CD4-positive, alpha-beta T cell (primary cell): ENCODE measurements at places on chromosomes 6 and 20. TPM values are rescaled to one million over a fixed set of nuclear protein-coding genes. Genes with fewer than 3 reads are reported as not detected.
A peak's percentile ranks its signal among the peaks of the same experiment; 100 is the strongest.

DNA sequence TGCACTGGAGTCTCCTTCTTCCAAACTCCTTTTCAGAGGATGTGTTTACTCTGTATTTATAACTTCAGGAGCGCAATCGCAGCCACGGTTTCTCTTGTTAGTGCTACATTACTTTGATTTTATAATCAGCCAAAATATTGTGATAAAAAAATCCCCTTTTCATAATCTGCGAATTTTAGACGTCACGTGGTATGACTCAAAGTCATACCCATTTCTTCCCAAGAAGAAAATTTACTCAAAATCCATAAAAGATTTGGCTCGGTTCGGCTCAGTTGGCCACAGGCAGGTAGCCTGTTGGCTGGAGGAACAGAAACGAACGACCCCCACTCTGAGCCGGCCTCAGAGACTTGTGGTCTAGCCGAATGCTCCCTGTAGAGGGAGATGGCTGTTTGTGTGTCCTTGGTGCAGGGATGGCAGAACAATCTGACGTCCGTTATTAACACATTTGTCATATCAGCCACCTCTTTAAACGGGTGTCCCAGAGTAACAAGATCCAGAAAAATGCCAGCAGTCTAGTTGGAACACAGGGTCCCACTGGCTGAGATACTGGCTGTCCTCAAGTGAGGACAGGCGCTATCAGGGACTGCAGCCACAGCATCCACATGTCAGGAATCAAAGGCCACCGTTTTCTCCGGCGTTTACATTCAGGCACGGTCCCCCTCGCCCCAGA is 247.6 kb downstream of the DLL1 start:
- DNase-seq = no peak
- H3K27me3 ChIP-seq = peaks cover 2% of the 10 kb centered on the region
- H3K36me3 ChIP-seq = no peaks in the 10 kb centered on the region

- no peaks in the 10 kb centered on the region for H3K27me3 ChIP-seq
- no peaks in the 10 kb centered on the region for H3K4me1 ChIP-seq
These were observed 288.2 kb upstream of the MAN1A1 start for GRCh38 chr6:119637768-119638167.

DNA sequence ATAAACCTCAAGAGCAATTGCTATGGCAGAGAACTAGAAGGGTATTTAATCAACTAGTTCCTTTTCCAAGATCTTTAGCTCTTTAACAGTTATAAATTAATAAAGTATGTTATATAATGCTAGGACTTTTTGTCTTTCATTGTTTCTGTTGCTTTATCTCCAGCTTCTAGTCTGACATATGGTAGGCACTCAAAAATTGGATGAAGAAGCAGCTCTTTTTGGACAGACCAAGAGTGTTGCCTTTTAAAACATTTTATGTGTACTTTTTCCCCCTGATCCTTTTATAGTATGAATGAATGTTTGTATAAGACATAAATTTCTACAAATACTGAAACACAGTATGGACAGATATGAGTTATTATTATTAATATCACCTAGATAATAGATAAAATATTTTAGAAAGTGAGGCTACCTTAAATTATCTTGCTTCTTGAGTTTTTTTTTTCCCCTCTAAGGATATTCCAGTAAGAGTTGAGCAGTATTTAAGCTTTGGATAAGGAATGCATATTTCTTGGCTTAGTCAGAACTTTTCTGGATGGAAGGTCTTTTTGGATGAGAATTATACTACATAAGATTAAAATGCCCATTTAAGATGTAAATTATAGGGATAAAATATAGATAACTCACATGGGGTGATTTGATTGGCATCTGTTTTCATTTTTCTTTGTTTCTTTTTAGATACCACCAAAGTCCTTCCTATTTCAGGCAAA is 16.6 kb downstream of the LAMA2 start:
- H3K4me3 ChIP-seq = no peak overlapping the region
- DNase-seq = no peak

GRCh38 chr6:128882560-128882959 is 378 bp upstream of the LAMA2 start:
- H3K4me1 ChIP-seq = peaks cover 8% of the 10 kb centered on the region
- DNase-seq = no peak
- H3K27ac ChIP-seq = no peak overlapping the region
- peaks cover 14% of the 10 kb centered on the region for H3K27me3 ChIP-seq

- H3K27ac ChIP-seq = no peak overlapping the region
- no peaks in the 10 kb centered on the region for H3K36me3 ChIP-seq
- DNase-seq = no peak
- H3K4me1 ChIP-seq = no peaks in the 10 kb centered on the region
These were observed 212.4 kb downstream of the SYNDIG1 start for GRCh38 chr20:24681634-24682495.

- no peaks in the 10 kb centered on the region for H3K27me3 ChIP-seq
- no peak overlapping the region for H3K4me3 ChIP-seq
- DNase-seq = no peak
These were observed 1357.3 kb upstream of the EYS start for GRCh38 chr6:67064323-67064722.

GRCh38 chr6:149834513-149835481 is 29.4 kb downstream of the LRP11 start:
- no peak overlapping the region for H3K4me3 ChIP-seq
- H3K27ac ChIP-seq = no peak overlapping the region
- no peaks in the 10 kb centered on the region for H3K36me3 ChIP-seq
- no peaks in the 10 kb centered on the region for H3K27me3 ChIP-seq

- H3K4me1 ChIP-seq = peaks cover 7% of the 10 kb centered on the region
- H3K27me3 ChIP-seq = no peaks in the 10 kb centered on the region
- peaks cover 8% of the 10 kb centered on the region for H3K36me3 ChIP-seq
- no peak overlapping the region for H3K4me3 ChIP-seq
- H3K27ac ChIP-seq = no peak overlapping the region
These were observed 12.6 kb downstream of the HLA-DPB1 start for GRCh38 chr6:33088258-33088930.

GRCh38 chr20:32582659-32583580 is 2.2 kb downstream of the NOL4L start:
- H3K4me3 ChIP-seq = peak overlapping the region; percentile 42
- H3K27me3 ChIP-seq = no peaks in the 10 kb centered on the region
- no peak for DNase-seq

GRCh38 chr20:41304424-41305079 is 13.0 kb downstream of the ZHX3 start:
- H3K4me1 ChIP-seq = no peaks in the 10 kb centered on the region
- no peak overlapping the region for H3K4me3 ChIP-seq
- DNase-seq = no peak
- no peaks in the 10 kb centered on the region for H3K36me3 ChIP-seq

GRCh38 chr6:134714113-134714512 is 235.8 kb downstream of the ALDH8A1 start:
- no peak overlapping the region for H3K4me3 ChIP-seq
- H3K36me3 ChIP-seq = no peaks in the 10 kb centered on the region
- no peaks in the 10 kb centered on the region for H3K27me3 ChIP-seq
- DNase-seq = no peak

DNA sequence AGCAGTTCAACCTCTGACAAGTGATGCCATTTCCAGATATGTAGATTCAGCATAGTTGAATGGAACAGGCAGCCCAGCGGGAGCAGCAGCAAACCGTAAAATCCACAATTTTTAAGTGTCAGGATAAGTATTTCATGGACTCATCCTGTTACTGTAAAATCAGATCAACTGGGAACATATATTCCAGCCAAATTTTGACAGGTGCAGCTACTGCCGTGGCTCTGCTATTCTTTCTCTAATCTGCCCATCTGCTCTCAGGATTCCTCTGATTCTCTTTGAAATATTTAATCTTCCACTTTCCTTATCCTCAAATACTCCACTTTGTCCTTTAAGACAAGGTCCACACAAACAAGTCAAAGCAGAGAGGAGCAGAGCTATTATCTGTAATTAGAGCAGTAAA is 245.4 kb upstream of the ASCC3 start:
- H3K27me3 ChIP-seq = no peaks in the 10 kb centered on the region
- no peak overlapping the region for H3K4me3 ChIP-seq
- no peak overlapping the region for H3K27ac ChIP-seq
- DNase-seq = no peak

DNA sequence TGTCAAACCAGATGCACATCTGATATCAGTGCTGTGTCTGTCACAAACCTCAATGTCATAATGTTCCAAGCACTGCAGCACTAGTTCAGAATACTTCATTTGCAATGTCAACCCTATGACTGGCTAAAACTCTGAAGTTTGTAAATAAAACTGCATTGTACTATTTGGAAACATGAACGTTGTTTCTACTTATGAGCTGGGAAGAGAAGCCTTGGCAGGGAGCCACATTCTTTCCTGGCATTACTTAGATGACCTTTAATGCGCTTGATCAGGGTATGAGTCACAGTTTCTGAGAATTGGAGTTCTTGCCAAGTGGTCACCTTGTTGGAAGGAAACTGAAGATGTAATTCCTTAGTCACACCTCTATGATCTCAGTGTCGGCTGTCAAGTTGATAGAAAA is 664.8 kb upstream of the MMS22L start:
- H3K27ac ChIP-seq = no peak overlapping the region
- H3K36me3 ChIP-seq = no peaks in the 10 kb centered on the region
- H3K4me1 ChIP-seq = no peaks in the 10 kb centered on the region
- no peak for DNase-seq
- H3K4me3 ChIP-seq = no peak overlapping the region
- no peaks in the 10 kb centered on the region for H3K27me3 ChIP-seq

DNA sequence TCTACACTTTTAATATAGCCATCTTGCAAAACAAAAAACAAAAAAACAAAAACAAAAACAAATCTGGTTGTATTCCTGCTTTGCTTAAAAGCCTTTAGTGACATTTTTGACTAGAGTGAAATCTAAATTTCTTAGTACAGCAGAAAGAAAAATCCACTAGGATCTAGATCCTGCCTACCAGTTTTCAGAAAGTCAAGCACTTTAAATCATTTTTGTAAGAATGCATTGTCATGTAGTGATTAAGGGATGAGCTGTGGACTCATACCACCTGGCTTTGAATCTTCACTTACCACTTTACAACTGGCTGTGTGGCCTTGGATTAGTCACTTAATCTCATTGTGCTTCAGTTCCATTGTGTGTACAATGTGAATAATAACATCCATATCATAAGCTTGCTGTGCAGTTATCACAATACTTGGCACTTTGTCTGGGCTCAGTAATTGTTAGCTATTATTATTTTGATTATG is 4.0 kb downstream of the MKKS start:
- no peak for DNase-seq
- peaks cover 7% of the 10 kb centered on the region for H3K36me3 ChIP-seq
- peaks cover 12% of the 10 kb centered on the region for H3K4me1 ChIP-seq
- H3K4me3 ChIP-seq = no peak overlapping the region
- H3K27ac ChIP-seq = no peak overlapping the region

DNA sequence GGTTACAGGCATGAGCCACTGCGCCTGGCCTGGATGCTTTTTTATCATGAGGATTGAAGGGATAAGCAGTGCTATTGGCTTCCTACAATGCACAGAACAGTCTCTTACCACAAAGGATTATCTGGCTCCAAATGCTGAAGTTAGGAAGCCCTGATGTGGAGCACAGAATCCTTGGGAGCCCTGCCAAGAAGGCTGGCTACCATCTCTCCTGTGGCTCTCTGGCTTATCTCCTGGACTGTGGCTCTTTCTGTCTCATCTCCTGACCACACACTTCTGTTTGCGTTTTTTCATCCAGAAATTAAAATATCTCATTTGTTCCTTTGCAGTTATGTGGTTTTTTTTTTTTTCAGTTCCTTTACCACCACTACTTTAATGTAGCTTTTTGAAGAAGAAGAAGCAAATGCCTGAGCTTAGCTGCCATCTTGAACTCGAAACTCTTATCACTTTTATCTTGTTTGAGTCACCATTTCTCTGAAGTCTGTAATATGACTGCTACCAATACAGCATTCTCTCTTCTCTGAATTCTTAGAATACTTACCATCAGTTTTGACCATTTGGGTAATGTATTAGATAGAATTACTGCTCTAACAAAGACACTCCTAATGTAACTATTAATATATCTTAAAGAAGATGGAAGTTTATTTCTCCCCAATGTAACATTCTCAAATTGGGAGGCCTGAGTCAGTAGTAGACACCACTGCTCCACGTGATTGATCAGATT is 1044.7 kb downstream of the KIF16B start:
- DNase-seq = no peak
- H3K27me3 ChIP-seq = no peaks in the 10 kb centered on the region
- no peaks in the 10 kb centered on the region for H3K4me1 ChIP-seq

- H3K27ac ChIP-seq = no peak overlapping the region
- no peaks in the 10 kb centered on the region for H3K36me3 ChIP-seq
- no peak for DNase-seq
These were observed 208.7 kb upstream of the PRND start for GRCh38 chr20:4512891-4513550.

DNA sequence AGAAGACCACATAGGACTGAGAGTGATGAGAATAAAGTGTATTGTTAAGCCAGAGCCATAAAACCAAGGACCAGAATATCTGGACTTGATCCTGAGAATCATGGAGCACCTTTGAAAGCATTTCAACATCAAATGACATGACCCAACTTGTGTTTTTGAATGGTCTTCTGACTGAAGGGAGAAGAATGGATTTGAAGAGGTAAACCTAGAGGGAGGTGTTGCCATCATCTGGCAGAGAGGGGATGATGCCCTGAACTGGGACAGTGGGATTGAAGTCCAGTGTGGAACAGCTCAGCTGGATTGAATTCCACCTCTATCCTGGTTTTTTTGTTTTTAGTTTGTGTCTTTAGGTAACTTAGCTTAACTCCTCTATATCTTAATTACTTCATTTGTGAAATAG is 570.0 kb downstream of the TBC1D32 start:
- H3K4me1 ChIP-seq = no peaks in the 10 kb centered on the region
- no peak overlapping the region for H3K4me3 ChIP-seq
- no peaks in the 10 kb centered on the region for H3K27me3 ChIP-seq
- no peak overlapping the region for H3K27ac ChIP-seq
- no peaks in the 10 kb centered on the region for H3K36me3 ChIP-seq

GRCh38 chr6:23137611-23138010 is 568.2 kb downstream of the HDGFL1 start:
- H3K4me3 ChIP-seq = no peak overlapping the region
- no peak for DNase-seq
- no peaks in the 10 kb centered on the region for H3K36me3 ChIP-seq
- no peaks in the 10 kb centered on the region for H3K27me3 ChIP-seq
- no peak overlapping the region for H3K27ac ChIP-seq
- H3K4me1 ChIP-seq = no peaks in the 10 kb centered on the region

PPP1R3G gene
- total RNA-seq = not detected

C2 gene
- 2.3 TPM for total RNA-seq

KIFC1 gene
- 1.6 TPM for total RNA-seq

EPB41L1 gene
- 0.25 TPM for total RNA-seq

LY6G5C gene
- 0.49 TPM for total RNA-seq

MLIP gene
- total RNA-seq = not detected

LAMA4 gene
- total RNA-seq = not detected

XRN2 gene
- total RNA-seq = 48.9 TPM
